ENCODE measurements at places on chromosomes 2 and 18.
A peak's percentile ranks its signal among the peaks of the same experiment; 100 is the strongest.

- DNase-seq, result no peak
These were observed 42.0 kb upstream of the UBE2E3 start for GRCh38 chr2:180938451-180938850.

- peak; percentile 65 for DNase-seq
These were observed 611 bp downstream of the TCF7L1 start for GRCh38 chr2:85133751-85134254.

DNA sequence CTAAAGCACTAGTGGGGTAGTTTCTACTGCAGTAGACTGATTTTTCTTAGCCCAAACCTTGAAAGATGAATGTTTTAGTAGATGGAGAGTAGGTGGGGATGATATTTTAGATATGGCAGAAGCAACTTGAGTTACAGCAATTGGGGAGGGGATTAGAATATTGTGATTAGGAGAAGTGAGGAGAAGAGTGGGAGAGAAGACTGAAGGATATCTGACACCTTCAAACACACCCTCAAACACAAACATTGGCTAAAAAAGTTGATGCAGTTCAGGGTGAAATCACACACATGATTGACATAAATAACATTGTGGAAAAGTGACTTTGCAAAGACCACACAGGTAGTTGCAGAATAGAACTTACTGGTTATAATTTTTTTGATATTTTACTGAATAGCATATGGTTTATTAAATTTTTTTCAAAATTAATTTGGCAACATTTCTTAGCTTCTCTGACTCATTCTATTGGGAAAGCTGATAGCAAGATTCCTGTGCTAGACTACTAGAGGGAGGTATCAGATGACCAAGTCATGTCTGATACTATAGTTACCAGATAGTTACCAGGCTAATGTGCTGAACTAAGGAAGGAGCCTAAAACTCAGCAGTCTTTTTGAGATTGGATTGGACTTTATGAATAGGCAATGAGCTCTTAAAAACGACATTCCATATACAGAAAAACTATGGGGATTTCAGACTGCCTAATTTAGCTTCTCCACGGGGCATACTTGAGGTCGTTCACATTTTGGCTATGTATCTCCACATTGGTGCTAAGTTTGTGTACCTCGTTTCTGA lies 73.0 kb downstream of the ACTR3 start:
- no peak for DNase-seq

DNA sequence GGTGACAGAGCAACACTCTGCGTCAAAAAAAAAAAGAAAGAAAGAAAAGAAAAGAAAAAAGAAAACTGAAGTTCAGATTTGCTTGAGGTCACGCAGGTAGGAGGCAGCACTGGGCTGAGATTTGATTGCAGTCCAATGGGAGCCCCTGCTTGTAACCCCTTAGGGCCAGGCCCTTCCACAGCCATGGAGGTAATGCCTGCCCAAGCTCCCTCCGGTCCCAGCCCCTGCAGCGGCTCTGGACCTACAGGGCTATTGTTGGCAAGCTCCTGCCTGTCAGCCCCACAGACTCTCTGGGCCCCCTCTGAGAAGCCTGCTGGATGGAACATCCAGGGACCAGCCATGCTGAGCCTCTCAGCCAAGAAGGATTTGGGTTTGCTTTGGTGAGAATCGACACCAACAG lies 12.2 kb downstream of the ZFP36L2 start:
- DNase-seq, result no peak

GRCh38 chr2:24489465-24490180 lies 1.4 kb upstream of the NCOA1 start:
- DNase-seq, result no peak

GRCh38 chr2:205869439-205869838 lies 187.1 kb downstream of the NRP2 start:
- DNase-seq, result no peak

- no peak for DNase-seq
These were observed 120.9 kb upstream of the ST6GAL2 start for GRCh38 chr2:107006836-107007235.
